ENCODE measurements at places on chromosomes 6 and 20.

- no peak for DNase-seq
These were observed 95.2 kb downstream of the GMPR start for GRCh38 chr6:16333580-16333979.

GRCh38 chr6:127968394-127968793 is 67.5 kb upstream of the THEMIS start:
- DNase-seq, result no peak

DNA sequence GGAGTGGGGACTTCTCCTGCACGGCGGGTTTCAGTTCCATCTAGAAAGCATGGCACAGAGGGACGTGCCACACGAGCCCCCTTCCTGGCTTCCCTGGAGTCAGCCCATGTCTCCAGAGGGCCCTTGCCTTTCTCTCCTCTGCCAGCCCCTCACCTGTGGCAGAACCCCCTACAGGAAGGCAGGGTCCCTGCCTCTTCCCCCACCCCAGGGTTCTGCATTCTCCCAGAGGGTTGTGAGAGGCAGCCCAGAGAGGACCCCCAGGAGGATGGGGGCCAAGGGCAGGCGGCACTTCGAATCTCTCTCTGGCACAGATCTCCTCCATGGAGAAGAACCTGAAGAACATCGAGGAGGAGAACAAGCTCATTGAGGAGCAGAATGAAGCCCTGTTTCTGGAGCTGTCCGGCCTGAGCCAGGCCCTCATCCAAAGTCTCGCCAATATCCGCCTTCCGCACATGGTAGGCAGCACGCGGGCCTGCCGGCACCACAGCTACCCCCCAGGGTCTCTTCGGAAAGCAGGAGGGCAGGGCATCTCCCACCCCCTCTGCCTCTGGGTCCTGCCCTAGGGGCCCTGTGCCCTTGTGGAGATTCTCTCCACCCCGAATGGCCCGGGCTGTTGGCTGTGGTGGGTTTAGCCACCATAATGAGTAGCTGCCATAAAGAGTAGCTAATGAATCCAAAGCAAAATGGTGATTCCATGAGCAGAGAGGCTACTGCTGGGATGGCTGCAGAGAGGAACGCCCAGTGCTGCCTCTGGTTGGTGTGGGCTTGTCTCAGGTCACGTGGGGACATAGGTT is 15.9 kb upstream of the PCMTD2 start:
- no peak for DNase-seq

GRCh38 chr6:82237013-82237412 is 10.5 kb downstream of the IBTK start:
- no peak for DNase-seq

- no peak for DNase-seq
These were observed 258.7 kb upstream of the AGPAT4 start for GRCh38 chr6:161532536-161532935.

DNA sequence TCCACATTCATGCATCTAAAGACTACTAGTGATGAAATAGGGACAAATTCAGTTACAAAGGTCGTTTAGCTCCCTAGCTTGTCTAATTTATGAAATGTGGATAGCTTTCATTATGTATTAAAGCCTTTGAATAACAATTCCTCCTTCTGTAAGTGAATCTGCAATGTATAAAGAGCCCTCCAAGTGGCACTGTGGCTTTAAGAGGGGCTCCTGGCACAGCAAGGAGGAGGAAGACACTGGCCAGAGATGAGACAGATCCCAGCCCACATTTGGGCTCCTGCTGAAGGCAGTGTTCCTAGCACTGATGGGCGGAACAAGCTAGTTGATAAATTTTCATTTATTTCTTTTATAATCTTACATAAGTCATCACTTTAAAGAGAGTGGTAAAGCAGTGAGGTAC is 17.6 kb upstream of the FUCA2 start:
- no peak for DNase-seq

- DNase-seq, result no peak
These were observed 75.5 kb upstream of the TINAG start for GRCh38 chr6:54232703-54233102.

GRCh38 chr6:104956731-104957294 is at the start of gene LIN28B:
LIN28B (plus strand) TSS chr6:104957107; CDS start chr6:104957251, 144 bp downstream.
- DNase-seq, result no peak

Measured in DMS79 (cell line).